ENCODE measurements at places on chromosomes 12 and 14. TPM values are rescaled to one million over a fixed set of nuclear protein-coding genes. Genes with fewer than 3 reads are reported as not detected.

Gene NOVA1
- total RNA-seq = 18.9 TPM

Gene PSMA3
- total RNA-seq = 185 TPM

Gene TMTC2
- 41.3 TPM for total RNA-seq

Gene VDR
- total RNA-seq = 12.6 TPM

Gene DPPA3
- not detected for total RNA-seq
